ENCODE measurements at places on chromosomes 5 and 9.

GRCh38 chr5:155833287-155833686 is 493.7 kb upstream of the SGCD start:
- DNase-seq = no peak

GRCh38 chr5:142014911-142015584 is 2.2 kb upstream of the GNPDA1 start:
- DNase-seq = peak; percentile 49

GRCh38 chr5:102625468-102625867 is 126.7 kb upstream of the SLCO6A1 start:
- no peak for DNase-seq

GRCh38 chr9:81266086-81266485 is 423.3 kb downstream of the TLE1 start:
- no peak for DNase-seq

DNA sequence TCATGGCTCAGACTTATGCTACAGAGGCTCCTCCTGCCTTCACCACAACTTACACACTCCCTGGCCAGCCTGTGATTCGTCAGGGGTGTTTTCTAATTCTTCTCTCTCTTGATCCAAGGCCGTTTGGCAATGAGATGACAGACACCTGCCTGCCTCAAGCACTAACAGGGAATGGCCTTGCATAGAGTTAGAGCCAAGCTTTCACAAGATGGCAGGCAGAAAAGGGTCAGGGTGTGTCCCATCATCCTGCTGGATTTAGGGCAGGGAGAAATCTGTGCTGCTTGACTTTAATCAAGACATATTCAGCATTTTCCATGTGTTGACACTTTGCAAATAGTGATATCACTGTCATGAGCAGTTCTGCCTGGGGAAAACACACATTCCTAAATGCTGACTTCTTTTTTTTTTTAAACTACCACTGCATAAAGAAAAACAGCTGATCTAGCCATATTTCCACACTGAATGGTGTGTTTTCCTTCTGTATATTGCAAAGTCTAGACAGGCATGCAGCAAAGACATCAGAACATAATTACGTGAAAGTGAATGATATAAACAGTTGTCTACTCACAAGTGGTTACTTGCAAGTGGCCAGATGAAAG is 95.0 kb upstream of the SLC25A48 start:
- no peak for DNase-seq

Measured in activated CD4-positive, CD25-positive, alpha-beta regulatory T cell treated with anti-CD3 and anti-CD28 coated beads, Interleukin-2, amount 50 U/mL, for 72 hours (primary cell).